Left ventricle myocardium inferior (tissue), 1 donor: ENCODE measurements at places on chromosomes 3 and 15. TPM values are rescaled to one million over a fixed set of nuclear protein-coding genes. Genes with fewer than 3 reads are reported as not detected.

DNA sequence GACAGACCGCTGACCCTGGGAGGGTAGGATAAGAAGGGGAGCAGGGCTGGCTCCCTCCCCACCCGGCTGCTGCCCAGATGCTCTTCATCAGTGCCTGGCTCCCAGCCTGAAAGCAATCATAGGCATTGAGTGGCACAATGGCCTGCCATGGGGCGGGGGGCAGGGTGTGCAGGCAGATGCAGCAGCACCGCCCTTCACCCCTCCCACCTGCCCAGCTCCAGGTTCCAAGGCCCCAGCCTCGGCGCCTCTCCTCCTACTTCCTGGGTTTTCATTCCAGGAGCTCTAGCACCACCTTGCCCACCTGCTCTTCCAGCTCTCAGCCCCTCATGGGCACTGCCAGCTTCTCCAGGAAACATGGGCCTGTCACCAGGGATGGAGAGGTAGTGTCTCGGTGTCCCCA lies 101.7 kb downstream of the MEGF11 start:
- DNase-seq, result peak; percentile 16

DNA sequence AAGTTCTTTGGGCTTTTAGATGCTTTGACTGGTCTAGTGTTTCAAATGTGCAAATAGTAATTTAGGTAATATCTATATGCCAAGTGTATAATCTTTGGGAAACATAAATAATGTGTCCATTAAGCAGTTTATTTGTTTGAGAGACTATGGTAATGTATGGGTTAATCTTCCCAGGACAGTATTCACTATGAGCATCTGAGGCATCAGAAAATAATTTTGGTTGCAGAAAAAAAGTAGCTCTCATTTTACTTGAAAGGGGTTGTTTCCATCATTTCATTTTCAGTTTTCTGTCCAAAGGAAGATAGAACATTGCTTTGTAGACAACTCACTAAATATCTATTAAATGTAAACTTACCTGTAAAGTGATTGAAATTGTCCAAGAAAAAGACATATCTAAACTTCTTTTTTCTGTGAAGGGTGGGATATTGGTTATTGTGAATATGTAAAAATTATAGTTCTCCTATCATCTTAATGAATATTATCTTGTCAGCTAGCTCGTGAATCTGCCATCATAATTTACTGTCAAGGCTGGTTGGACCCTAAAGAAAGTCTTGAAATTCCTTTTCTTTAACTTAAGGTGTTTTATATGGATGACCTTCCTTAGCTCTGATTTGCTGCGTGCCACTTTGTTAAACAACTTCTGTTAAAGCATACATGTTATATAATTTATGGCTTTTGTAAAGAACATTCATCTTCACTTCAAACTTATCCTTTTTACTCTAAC lies 108.8 kb downstream of the EPHA3 start:
- DNase-seq, result no peak

DNA sequence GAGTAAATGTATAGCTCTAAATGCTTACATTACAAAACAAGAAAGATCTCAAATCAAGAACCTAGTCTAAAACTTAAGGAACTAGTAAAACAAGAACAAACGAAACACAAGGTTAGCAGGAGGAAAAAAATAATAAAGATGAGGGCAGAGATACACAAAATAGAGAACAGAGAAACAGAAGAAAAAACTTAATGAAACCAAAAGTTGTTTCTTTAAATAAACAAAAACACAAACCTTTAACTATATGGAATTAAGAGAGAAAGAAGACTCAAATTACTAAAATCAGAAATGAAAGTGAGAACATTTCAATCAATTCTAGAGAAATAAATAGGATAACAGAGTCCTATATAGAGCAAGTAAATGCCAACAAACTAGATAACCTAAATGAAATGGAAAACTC lies 59.6 kb downstream of the DLG1 start:
- DNase-seq, result no peak

The FES gene
- total RNA-seq, result 11.9 TPM

DNA sequence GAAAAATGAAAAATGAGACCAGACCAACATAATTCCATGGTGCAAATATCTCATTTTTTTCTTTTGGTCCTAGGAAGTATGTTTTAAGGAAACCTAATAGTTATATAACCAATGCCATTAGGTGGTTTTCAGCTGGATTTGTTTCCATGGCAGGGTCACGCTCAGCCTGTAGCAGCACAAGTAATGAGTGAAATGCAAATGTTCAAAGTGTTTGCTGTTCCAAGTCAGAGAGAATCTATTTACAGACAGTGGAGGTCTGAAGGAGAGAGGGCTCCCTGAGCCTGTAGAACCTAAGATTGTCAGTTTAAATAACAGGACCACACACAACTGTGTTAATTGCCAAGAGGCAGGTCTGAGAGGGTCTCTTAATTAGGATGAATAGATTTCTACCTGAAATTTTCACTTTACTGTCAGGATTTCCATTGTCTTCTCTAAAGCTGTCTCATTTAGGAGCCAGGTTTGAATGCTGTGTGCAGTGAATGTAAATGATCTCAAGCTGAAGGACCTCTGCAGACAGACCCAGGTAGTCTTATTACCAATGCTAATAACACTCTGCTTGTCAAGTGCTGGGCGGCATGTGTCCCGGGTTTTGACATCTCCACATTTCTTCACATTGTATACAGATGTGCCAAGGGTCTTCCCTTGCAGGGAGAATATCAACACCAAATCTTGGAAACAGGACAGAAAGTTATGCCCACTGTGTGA lies 317.3 kb upstream of the NECTIN3 start:
- no peak for DNase-seq
